Tibial nerve (tissue), 4 donors: ENCODE measurements at places on chromosomes 11 and 22. TPM values are rescaled to one million over a fixed set of nuclear protein-coding genes. Genes with fewer than 3 reads are reported as not detected.

DNA sequence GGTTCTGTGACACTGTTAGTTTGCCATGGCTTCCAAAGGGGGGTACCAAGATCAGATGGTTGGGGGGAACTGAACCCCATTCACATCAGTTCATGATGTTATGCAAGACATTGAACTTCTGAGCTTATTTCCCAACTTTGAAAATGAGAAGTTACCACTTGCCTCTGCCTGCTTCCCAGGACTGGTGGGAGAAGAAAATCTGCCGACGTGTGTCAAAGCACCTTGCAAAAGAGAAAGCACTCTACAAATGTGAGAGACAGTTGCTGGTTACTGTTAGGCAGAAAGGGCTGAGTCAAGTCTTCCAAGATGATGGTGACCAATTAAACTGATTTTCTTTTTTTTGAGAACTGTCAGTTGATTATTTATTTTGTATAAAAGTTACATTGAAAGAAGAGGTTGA, 45.6 kb downstream of the SMCO4 start:
- DNase-seq = no peak

DNA sequence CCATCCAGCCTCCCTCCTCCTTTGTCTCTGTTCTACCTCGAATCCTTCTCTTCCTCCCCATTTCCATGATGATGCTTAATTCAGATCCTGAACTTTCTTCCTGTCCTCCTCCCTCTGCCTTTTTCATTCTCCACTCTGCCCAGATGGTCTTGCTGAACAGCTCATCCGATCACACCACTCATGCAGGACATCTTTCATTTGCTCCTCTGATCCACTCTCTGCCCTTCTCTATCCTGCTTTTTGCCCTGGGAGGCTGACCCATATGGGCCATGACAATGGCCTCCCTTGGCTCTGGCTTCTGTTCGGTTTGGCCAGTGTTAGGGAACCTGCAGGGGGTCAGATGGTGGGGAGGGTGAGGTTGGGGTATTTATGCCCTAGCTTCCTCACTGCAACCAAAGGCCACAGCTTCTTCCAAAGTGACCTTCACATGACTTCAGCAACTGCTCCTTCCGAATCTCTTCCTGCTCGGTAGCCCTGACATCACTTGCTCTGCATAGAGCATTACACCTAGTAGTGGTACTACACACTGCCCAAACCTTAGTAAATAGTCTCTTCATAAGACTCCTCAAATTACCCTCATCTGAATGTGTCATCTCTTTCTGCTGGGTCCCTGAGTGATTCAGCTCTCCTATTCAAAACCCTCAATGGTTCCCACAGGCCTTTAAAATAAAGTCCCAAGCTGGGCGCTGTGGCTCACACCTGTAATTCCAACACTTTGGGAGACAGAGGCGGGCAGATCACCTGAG, 32.7 kb upstream of the MICAL2 start:
- no peak for DNase-seq

GRCh38 chr22:37411655-37412054, 15.6 kb downstream of the ELFN2 start:
- no peak for DNase-seq

DNA sequence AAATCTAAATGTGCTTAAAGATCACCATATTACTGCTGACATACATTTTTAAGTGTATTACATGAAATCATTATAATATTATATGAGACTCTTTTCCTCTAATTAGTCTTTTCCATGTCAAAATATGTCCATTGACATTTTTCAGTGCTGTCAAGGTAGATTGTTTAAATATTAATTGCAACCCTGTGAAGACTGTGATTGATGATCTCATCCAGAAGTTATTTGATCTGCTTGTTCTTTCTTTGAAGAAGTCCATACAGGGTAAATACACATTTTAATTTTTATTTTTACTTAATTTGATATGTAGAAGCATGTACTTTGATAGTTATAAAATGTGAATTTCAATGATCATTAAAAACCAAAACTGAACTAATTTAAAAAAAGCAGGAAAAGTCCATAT, 38.4 kb downstream of the DYNC2H1 start:
- no peak for DNase-seq

- peak; percentile 77 for DNase-seq
These were observed 96.1 kb downstream of the FDX1 start for GRCh38 chr11:110525883-110526282.

GRCh38 chr11:19102521-19102900, 14.5 kb upstream of the ZDHHC13 start:
- DNase-seq = no peak

GRCh38 chr22:27643907-27644306, 157.6 kb downstream of the MN1 start:
- no peak for DNase-seq

GRCh38 chr22:25892678-25893077, 150.7 kb downstream of the MYO18B start:
- DNase-seq = no peak

DNA sequence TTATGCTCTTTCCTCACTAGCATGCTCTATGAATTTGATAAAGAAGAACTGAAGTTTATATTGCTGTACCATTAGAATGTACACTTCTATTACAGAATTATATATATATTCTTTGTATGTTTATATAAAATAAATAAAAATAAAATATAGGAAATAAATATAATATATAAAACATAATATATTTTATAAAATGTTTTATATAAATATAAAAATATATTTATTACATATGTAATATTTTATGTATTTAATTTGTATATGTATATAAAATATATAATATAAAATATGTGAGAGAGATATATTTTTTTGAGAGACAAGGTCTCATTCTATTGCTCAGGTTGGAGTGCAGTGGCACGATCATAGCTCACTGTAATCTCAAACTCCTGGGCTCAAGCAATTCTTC, 18.3 kb upstream of the RTCB start:
- DNase-seq = no peak

DNA sequence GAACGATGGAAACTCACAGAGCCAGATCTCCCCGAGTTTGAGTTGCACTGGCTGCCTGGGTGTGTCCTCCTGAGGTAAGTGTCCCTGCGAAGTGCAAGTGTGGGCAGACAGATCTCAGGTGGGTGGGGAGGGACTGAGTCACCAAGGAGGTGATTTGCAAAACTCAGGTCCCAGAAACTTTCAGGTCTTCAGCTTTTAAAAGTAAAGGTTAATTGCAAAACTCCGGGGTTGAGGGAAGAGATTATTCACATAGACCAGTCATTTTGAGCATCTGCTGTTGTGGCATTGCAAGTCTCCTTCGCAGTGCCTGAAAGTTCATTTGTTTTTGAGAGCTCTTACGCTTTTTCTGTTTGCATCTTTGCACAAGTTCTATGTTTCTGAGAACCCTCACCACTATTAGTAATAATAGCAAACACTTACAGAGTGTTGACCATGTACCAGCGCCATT, 7.1 kb downstream of the CD44 start:
- no peak for DNase-seq

- DNase-seq = no peak
These were observed 526 bp downstream of the TPST2 start for GRCh38 chr22:26589367-26589844.

- no peak for DNase-seq
These were observed 25.3 kb upstream of the LMO1 start for GRCh38 chr11:8288824-8289491.

GRCh38 chr22:31496735-31497146, 405 bp downstream of the SFI1 start:
- DNase-seq = no peak

GRCh38 chr11:20004866-20005265, 155.4 kb downstream of the DBX1 start:
- no peak for DNase-seq

DNA sequence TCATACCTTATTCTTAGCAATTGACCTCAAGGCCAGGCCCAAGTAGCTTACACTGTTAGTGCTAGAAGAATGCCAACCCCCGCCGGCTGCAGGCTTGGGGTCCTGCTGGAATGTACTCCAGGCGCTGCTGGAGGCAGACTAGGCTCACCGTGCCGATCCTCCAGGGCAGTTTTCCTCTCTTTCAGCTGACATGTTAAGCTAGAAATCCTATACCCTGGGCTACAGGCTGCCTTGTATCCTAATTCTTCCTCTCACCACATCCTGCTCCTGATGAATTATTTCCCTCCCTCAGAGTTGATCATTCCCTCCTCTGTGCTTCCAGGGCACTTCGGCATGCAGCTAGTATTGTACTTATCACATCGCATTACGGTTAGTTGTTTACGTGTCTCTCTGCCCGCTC, 3.4 kb downstream of the SPTBN2 start:
- DNase-seq = no peak

GRCh38 chr11:20058749-20059458, 101.4 kb downstream of the DBX1 start:
- DNase-seq = no peak

- no peak for DNase-seq
These were observed 101.4 kb downstream of the ZBTB16 start for GRCh38 chr11:114160894-114161293.

DNA sequence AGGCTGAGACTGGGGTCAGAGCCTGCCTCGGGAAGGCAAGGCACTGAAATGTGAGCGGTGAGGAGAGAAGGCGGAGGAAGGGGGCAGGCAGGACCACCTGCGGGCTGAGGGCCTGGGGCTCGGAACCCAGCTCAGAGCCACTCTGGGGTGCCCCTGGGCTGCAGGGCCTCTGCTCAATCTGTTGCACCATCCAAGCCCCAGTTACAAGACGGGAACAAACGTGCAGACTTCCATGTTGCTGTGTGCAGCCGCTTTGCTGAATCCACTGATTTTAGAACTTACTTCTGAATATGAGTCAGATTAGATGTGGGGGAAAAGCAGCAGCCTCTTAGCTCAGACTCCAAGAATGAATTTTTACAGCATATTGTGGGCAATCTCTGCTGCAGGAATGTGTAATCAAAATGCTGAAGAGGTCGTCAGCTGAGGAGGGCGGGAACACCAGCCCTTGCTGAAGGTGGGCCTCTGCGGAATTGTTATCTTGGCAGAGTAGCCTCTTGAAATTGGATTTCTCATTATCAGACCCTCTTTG, 21.6 kb downstream of the PARVG start:
- DNase-seq = no peak

- DNase-seq = no peak
These were observed 76.9 kb upstream of the TTLL12 start for GRCh38 chr22:43263645-43264514.

DNA sequence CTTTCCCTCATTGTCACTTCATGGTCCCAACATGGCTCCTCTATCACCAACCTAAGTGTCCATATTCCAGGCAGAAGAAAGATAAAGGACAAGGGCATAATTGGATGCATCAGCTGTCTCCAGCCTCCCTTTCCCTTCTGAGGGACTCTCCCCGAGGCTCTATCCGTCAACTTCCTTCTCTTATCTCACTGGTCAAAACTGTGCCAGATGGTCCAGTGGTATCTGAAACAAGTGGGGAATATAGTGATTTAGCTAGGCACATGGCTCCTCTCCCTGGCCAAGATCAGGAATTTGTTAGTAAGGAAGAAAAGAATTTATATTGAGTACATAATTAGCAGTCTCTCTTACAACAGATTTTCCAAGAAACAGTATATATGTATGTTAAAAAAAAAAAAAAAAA, 12.6 kb upstream of the SPON1 start:
- DNase-seq = no peak

GRCh38 chr11:83554876-83555275, 268.7 kb upstream of the CCDC90B start:
- no peak for DNase-seq

DNA sequence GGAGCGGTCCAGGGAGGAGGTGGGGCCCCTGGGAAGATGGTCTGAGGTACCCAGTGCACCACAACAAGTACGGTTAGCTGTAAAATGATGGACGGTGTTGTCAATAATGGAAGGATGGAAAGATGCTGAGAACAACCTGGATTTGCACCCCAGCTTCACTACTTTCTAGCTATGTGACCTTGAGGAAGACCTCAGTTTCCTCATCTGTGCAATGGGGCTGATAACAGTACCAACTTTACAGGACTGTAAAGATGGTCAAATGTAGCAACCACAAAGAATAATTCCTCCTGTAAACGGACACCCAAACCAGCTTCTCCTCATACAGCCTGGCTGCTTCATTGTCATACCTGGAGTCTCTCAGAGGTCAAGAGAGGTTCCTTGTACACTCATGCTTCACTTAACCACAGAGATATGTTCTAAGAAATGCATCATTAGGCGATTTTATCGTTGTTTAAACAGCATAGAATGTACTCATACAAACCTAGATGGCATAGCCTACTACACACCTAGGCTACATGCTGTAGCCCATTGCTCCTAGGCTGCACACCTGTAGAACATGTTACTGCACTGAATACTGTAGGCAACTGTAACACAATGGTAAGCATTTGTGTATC, 65.5 kb upstream of the LMO2 start:
- no peak for DNase-seq

GRCh38 chr11:90391756-90392155, 168.9 kb upstream of the CHORDC1 start:
- DNase-seq = no peak

GRCh38 chr11:1927026-1927847, 7.7 kb downstream of the TNNT3 start:
- no peak for DNase-seq

DNA sequence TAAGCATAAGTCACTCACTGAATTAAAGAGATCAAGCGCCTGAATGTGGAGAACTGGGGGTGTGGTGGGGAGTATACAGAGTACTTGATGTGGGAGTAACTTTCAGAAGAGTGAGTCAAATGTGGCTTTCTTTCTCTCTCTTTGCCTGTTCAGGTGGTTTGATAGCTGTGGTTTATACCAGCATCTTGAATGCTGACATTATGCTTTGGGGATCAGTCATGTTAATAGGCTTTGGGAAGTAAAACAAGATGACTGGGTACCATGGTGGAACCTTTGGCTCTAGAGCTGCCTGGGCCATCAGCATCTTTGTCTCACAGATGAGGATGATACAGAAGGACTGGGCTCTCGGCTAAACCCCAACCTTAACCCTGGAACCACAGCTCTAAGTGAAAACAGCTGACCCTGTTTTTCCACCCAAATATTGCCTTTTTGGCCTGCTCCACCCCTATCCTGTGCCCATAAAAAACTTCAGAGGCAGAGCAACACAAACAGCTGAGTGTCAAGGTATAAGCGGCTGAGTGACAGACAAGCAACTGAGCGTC, 58.2 kb upstream of the GNAZ start:
- no peak for DNase-seq

GRCh38 chr11:57477507-57478189, 17.3 kb downstream of the RTN4RL2 start:
- DNase-seq = no peak

Gene ANGPTL5
- 0.63 TPM for total RNA-seq

Gene MCAM
- total RNA-seq = 793 TPM

Gene CCDC116
- total RNA-seq = 0.42 TPM

Gene HOATZ
- total RNA-seq = not detected

Gene KCNK7
- 0.63 TPM for total RNA-seq

Gene SLN
- 7.5 TPM for total RNA-seq

Gene NAALAD2
- total RNA-seq = 13.5 TPM

Gene HIKESHI
- total RNA-seq = 34.8 TPM

Gene OR8D1
- not detected for total RNA-seq

Gene CXCR5
- total RNA-seq = not detected

Gene LRRC74B
- not detected for total RNA-seq

Gene OVOL1
- not detected for total RNA-seq

Gene SCUBE1
- total RNA-seq = 81.3 TPM

Gene PLXNB2
- 193 TPM for total RNA-seq

Gene ASCL2
- 0.66 TPM for total RNA-seq

Gene ZP1
- total RNA-seq = not detected

Gene CD3G
- 0.44 TPM for total RNA-seq

Gene TRIM51
- total RNA-seq = not detected

Gene CRYBB2
- not detected for total RNA-seq

Gene PHOX2A
- total RNA-seq = not detected
